CD4-positive, alpha-beta T cell treated with Interleukin-17A for 4 hours (primary cell): ENCODE measurements at places on chromosomes 7 and 10.

DNA sequence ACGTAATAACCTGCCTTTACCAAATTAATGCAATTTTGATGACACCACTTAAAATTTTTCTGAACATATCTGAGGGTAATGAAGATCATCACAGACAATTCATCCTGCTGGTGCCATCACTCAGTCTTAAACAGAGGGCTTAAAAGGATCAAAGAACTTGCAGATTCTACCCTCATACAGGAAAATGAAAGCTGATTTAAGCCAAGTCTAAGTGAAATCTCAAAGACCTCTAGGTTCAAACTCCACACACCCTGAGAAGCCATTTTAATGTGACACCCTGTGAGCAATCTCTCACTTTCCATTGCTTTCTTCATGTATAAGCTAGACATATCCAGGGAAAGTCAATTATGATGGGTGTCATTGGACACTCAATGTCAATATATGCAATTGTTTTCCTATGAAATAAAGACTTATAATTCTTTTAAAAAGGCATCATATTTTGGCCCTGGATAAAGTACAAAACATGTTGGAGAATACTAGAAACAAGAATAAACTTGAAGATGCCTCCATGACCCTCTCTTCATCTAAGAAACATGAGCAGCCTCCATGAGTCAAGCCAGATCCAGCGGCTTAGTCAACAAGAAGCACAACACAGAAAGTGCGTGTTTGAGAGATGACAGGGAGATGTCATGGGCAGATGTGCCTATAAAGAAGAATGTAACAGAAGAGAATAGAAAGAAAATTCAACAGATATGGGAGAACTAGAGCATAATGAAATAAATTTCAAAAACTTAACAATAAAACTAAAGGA is 291.9 kb downstream of the PARD3 start:
- no peak for DNase-seq

- no peak for DNase-seq
These were observed 2.1 kb downstream of the NANOS1 start for GRCh38 chr10:119031496-119032059.

GRCh38 chr7:141700848-141701371 is 1.1 kb downstream of the DENND11 start:
- DNase-seq = peak; percentile 26

- no peak for DNase-seq
These were observed 60.2 kb downstream of the PLPP4 start for GRCh38 chr10:120517196-120517595.

GRCh38 chr7:21966271-21966670 is 20.6 kb upstream of the CDCA7L start:
- DNase-seq = no peak
